CD4-positive, alpha-beta T cell treated with Interferon alpha-2 for 1 hour (primary cell): ENCODE measurements at places on chromosomes 12 and 14.

DNA sequence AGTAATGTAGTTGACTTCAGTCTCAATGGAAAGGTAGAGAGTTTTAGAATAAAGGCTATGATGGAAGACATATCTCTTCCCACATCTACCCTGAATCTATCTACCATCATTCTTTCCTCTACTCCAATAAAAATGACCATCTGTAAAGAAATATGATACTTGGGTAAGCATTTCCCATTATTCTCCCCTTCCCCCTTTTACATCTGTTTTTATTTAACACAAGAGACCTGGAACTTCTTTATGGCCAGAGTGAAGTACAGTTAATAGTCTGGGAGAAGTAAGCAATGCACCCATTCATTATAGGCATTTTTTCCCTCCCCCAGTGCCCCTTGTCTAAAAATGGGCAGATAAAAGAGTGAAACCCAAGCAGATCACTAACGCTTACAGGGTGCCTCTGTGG lies 6.5 kb downstream of the TPH2 start:
- DNase-seq, result no peak

GRCh38 chr14:100644383-100644782 lies 57.2 kb upstream of the BEGAIN start:
- no peak for DNase-seq

- DNase-seq, result no peak
These were observed 20.2 kb downstream of the FBXL14 start for GRCh38 chr12:1573960-1574864.

- peak; percentile 28 for DNase-seq
These were observed 129.8 kb upstream of the KRR1 start for GRCh38 chr12:75641031-75641780.

GRCh38 chr12:38638401-38638800 lies 267.0 kb downstream of the CPNE8 start:
- no peak for DNase-seq

- no peak for DNase-seq
These were observed 3.6 kb upstream of the RAD51AP1 start for GRCh38 chr12:4535092-4535491.

- no peak for DNase-seq
These were observed 302.7 kb downstream of the CEP128 start for GRCh38 chr14:80638620-80639515.

- no peak for DNase-seq
These were observed 168.2 kb downstream of the ACSS3 start for GRCh38 chr12:81245907-81246570.

- no peak for DNase-seq
These were observed 39.6 kb upstream of the KLRD1 start for GRCh38 chr12:10268037-10268436.

DNA sequence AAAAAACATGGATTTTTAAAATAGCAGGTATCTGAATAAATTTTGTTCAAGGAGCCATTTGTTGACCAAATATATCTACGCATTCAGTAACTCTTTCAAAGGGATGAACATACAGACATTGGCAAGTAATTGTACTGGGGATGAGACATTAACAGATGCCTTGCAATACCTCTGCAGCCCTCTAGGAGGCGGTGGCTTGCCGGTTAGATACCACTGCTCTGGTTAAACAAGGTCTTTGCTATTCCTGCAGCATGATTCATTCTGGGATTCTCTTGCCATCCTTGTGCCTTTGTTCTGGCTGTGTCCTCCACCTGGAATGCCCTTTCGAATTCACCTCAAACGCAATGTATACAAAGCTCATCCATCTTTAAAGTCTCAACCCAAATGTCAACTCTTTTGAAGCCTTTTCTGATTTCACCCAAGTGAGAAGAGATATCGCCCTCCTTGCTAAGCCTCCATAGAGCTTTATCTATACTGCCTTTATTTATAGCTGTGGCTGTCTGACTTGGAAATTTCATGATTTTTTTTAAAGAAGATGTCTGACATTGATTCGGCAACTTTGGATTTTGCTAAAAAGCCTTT lies 131.0 kb upstream of the SRRM4 start:
- DNase-seq, result no peak

DNA sequence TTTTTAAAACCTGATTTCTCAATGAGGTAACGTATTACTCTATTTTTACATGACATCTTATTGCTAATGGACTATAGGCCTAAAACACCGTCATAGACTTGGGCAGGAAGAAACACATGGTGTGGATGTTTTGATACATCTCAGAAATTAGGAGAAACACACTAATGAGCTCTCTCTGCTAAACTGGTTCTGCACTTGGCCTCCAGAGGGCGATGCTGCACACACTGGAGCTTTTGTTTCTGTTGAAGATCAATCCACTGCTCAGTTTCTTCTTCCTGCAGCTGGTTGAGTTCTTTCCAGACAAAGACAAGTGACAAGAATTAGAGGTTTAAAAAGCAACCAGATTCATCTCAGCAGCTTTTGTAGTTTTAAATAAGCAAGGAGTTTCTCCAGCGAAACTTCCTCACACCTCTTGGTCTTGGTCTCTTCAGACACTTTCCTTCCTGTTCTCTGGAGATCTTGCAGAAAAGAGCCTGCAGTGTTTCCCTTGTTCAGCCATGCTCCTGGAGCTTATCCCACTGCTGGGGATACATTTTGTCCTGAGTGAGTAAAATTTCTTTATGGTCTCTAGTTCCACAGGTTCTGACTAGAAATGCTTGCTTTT lies 178.5 kb upstream of the OR4E1 start:
- peak; percentile 78 for DNase-seq

GRCh38 chr12:122421187-122421820 lies 1.2 kb downstream of the CLIP1 start:
- DNase-seq, result peak; percentile 47

- DNase-seq, result no peak
These were observed 35.2 kb downstream of the CDC42BPB start for GRCh38 chr14:103022002-103022684.

DNA sequence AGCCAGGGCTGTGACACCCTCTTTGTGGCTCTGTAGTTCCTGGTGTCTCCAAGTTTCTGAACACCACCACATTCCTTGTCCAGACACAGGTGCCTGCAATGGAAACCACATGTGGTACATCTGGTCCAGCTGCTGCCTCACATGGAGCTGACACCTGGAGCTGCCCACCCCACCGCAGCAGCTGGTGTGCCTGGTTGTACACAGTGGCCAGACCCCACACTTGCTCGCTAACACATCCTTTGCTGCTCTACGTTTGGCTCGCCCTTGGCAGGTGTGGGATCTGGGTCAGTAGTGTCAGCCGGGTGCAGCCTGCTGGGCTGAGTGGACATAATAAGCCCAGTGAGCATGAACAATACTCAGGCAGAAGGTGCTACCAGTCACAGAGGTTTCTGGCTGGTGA lies 198.9 kb downstream of the ADGRD1 start:
- no peak for DNase-seq

DNA sequence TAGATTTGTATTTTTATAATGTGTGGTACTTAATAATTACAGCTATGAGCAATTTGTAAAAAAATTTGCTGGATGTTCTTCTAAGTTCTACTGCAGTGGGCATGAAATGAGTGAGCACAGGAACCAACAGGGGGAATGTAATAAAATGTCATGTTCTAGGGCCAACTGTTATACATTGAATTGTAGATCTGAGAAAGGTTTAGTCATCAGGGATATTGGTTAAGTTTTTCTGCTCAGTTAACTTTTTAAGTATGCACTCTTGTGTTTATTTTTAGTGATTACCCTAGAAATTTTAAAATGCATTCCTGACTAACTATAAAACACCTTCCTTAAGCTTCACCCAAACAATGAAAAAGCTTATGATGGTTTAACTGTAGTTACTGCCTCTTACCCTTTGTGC lies 101.8 kb downstream of the CAND1 start:
- no peak for DNase-seq

- DNase-seq, result no peak
These were observed 13.9 kb upstream of the ATP2A2 start for GRCh38 chr12:110266980-110267620.

DNA sequence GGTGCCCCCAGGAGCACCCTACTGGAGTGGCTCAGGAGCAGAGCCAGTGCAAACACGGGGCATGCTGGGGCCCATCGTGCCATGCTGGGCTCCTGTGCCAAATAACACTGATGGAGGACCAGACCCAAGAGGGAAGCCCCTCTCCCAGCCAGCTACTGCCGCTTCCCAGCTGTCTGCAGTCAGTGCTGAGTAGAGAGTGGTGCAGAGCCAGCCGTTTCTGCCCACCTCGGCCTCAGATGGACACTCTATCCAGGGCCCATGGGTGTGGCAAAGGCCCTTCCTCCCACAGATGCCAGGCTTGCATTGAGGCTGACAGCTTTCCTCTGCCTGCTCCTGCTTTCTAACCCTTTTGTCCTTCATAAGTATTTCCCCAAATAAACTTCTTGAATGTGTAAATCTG lies 13.2 kb downstream of the CLBA1 start:
- no peak for DNase-seq

DNA sequence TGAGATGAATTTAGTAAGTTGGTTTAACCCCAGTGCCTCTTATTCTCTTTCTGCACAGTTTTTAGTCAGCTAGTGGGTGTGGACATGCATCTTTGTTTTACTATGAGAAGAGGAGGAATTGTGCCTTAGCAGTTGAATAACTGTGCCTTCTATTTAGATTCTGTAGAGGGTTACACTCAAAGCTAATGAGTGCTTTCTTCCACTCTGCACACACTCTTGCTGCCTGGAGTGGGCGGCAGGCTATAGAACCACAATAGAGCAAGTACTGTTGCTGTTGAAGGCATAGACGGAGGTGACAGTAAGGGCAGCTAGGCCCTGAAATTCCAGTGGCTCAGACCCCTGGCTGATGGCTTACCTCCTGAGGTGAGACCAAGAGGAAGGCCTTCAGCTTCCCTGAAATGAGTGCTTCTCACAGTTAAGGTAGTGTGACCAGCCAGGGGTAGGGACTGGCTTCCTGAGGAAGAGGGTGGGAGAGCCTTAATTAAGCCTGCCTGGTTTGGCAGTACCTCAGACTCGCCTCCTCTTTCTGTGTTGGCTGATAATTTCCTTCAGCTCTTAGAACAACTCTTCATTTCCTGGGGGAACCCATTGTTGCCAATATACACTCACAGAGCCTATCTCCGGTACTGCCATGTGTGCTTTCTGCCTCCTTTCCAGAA lies 24.7 kb downstream of the SUSD6 start:
- DNase-seq, result peak; percentile 33

DNA sequence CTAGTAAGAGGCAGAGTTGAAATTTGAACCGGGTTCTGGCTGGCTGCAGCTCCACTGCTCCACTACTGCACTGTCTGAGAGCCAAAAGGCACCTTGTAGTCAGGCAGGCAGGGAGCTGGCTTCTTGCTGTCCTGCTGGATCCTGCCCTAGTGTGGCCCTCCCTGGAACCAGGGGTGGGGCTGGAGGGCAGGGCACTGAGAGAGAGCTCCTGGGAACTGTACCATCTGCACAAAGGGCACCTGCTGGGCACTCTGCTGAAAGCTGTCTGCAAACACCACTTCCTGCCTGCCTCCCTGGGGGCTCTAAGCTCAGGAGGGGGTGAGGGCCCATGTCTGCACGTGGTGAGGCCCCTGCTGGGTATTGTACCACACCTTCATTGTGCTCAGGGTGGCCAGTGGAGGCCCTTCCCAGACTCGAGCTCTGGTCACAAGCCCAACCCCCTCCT lies 19.0 kb upstream of the TCL1B start:
- no peak for DNase-seq

DNA sequence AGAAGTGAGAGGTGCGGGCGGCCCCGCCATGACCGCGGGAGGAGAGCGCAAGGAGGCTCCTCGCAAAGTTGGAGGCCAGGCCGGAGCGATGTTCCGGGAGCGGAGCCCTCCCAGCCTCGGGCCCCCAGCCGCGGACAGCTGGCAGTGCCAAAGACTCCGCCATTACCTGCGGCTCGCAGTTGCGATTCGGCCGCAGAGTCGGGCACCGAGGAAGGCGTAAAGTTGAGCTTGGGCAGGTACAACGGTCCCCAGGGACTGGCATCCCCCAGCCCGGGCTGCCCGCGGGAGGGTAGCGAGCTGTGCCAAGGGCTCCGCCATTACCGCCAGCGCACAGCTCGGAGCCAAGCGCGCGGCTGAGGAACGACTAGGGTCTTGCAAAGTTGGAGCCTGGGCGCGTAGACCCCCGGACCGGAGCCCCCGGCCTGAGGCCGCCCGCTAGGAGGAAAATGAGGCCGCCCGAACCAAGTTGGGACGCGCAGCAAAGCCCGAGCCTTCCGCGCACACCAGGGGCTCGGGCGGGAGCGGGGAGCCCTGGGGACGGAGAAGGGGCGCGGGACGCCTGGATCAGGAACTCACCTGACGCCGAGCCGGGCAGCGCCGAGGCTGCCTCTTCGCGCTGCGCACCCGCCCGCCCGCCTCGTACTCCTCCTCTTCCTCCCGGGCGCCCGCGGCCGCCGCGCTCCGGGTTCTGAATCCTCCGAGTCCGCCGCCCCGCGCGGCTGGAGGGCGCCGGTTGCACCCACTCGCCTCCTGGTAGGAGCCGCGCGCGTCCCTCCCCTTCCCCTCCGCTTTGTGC lies 677 bp downstream of the NOS1 start:
- DNase-seq, result no peak

GRCh38 chr12:112933129-112933505 lies 5.2 kb upstream of the OAS3 start:
- no peak for DNase-seq

- no peak for DNase-seq
These were observed 65.0 kb upstream of the MON2 start for GRCh38 chr12:62401631-62402030.

DNA sequence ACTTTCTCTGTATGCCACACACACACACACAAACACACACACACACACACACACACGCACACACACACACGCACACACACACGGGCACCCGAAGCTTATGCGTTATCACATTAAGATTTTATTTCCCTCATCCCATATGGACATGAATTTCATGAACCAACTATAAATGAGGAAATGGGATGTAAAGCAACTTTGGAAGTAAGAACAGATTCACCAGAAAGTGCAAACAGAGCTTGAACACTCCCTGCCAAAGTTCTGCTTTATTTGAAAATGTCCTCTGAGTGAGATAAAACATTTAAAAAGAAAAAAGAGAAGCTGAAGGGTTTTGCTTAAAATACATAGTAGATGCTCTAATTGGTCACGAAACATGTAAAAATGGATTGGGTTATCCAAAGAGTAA lies 90.4 kb upstream of the OTX2 start:
- no peak for DNase-seq

- no peak for DNase-seq
These were observed 81.5 kb upstream of the MYF6 start for GRCh38 chr12:80625901-80626300.

- peak; percentile 49 for DNase-seq
These were observed 2.6 kb upstream of the EVL start for GRCh38 chr14:100062590-100062989.

DNA sequence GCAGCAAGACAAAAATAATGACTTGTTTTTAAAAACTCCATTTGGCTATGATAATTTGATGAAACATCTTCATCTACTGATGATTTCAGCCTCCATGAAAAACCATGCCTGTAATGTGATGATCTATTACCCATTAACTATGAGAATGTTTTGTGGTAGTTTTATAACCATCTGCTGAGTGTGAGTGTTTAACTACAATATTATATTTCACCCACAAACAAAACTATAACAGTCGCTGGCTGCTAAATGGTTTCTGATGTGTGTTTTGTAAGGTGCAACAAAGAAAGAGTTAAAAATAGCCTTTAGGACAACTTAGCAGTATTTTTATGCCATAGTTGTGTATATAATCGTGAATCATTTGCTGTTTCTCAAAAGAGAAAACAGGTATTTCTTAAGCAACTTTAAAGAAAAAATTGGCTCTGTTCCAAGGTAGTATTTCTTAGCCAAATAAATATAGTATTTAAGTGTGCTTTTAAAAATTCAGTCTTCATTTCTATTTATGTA lies 4.9 kb downstream of the PTHLH start:
- DNase-seq, result no peak

- DNase-seq, result no peak
These were observed 2.6 kb upstream of the ATN1 start for GRCh38 chr12:6925239-6925539.
